ENCODE measurements at places on chromosomes 2 and 18.

GRCh38 chr18:79815657-79816056, 17.9 kb downstream of the KCNG2 start:
- no peak for DNase-seq

DNA sequence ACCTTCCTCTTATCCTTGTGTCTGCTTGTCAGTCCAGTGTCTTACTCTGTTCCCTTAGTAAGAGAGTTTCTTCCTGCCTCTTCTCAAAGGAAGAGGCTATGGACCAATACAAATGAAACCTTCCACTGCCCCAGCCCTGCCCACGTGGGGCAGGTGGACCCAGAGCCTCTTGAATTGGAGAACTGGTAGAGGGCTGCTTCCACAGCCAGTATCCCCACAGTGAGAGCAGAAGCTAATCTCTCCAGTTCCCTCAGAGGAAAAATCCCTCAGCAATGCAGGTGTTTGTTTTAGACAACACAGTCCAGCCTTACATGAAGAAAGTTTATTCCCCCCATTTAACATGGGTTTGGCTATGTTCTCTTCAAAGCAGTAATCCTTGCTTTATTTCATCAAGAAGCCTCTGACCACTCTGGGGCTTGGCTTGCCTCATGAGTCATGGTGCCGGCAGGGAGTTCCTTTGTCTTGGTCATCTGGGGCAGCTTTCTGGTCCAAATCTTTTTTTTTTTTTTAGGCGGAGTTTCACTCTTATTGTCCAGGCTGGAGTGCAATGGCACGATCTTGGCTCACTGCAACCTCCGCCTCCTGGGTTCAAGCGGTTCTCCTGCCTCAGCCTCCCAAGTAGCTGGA, 6.5 kb upstream of the CYBRD1 start:
- no peak for DNase-seq

GRCh38 chr2:20339012-20339411, 11.6 kb downstream of the PUM2 start:
- DNase-seq, result no peak

- DNase-seq, result no peak
Measured at GRCh38 chr2:236939271-236939670, 146.4 kb upstream of the COPS8 start.

DNA sequence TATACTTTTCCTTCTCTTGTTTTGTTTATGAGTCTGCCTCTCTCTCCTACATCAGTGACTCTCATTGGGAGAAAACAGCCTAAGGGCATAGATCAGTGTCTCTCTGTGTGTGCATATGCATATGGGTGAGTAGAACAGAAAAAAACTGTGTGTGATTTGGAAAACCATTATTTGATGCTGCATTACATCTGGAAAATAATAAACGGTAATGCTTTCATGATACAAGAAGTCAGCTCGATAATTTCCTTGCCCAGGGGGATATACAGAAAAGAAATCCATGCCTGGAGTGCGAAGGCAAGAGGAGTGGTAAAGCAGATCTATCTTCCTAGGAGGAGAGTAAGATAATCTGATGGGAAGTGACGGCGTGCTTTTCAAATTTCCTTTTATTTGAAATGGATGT, 221.5 kb upstream of the LYPD1 start:
- DNase-seq, result no peak

GRCh38 chr2:137838255-137839092, 125.8 kb upstream of the HNMT start:
- DNase-seq, result no peak

DNA sequence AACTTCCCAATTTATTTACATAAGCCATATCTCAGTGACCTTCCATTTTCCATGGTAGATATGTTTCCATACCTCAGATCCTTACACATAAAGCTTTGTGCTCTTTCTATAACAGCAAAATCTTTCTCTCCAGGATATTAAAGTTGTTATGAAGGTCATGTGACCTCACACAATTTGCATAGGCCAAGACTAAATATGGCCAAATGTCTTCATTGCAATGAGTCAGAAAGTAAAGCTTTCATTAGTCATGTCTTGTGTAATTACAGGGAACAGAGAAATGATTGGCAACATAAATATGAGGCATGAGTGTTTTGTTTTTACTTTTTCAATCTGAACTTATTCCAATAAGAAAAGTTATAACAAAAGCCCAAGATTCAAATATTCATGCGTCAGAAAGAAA, 243.5 kb downstream of the ASXL3 start:
- DNase-seq, result no peak

- DNase-seq, result no peak
Measured at GRCh38 chr2:235005023-235005422, 53.2 kb downstream of the SH3BP4 start.

DNA sequence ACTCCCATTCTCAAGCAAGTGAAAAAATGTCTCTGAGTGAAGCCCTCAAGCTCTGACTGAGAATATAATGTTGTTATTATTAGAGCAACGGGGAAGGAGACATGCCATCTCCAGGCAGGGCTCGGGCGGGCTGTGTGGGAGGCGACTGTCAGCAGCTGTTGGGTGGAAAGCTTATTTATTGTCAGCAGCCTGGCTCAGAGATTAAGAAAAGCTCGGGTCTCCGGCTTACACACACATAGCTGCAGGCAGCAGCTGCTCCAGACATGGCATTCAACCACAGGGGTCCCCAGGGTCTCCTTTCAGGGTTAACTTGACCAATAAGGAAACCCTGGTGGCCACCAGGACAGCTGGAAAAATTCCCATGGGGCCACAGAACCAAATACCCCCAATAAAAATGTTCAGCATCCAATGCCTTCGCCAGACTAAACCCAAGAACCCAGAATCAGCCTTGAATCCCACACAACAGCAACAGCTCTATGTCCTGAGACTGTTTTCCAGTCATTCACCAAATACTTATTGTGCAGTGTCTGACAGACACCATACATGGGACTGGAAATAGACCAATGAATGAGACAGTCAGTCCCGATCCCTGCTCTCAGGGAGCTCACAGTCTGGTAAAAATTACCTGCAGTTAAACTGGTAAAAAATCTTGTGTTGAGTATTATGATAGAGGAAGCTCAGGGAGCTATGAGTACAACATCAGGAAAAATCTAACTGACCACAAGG, 70.5 kb upstream of the RTN4 start:
- no peak for DNase-seq

GRCh38 chr2:9748577-9748976, 94.7 kb upstream of the TAF1B start:
- DNase-seq, result no peak

- no peak for DNase-seq
Measured at GRCh38 chr2:144702051-144702450, 182.1 kb upstream of the ZEB2 start.

DNA sequence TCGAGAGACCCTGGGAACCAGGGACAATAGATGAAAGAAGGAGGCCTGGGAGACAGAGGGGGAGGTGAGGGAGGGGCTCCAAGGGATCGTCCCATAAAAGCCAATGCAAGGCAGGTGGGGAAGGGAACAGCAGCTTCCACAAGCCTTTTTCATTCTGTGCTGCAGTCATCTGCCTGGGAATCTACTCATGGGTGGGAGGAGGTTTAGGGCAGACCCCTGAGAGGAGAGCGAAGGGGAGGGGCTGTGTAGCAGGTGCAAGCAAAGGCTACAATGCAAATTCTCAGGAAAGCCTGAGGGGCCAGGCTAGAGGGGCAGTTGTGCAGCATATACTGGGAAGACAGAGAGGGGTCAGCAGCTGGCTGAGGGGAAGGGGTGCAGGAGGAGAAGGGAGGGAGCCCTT, 135.4 kb downstream of the SETBP1 start:
- no peak for DNase-seq

DNA sequence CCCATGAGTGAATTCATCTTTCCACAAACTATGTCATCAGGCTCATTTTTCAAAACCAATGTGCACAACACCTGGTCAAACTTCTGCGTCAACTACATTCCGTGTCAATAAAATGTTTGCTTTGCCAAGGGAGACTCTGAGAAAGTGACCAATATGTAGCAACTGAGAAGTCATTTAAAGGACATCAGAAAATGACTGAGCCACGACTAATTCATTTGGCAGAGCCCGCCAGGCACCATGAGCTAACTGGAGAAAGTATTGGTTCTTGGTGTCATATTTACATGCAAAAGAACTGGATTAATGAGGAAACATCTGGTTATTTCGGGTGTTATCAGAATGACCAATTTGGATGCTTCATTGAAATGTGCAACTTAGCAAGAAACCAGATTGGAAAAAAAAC, 7.2 kb downstream of the RND3 start:
- DNase-seq, result no peak

Data from LNCaP clone FGC (cell line).